ENCODE measurements at places on chromosomes 3 and 15.

- no peak for DNase-seq
These were observed 276.7 kb downstream of the SLC9A9 start for GRCh38 chr3:143571548-143571947.

- DNase-seq = no peak
These were observed 5.6 kb upstream of the PCOLCE2 start for GRCh38 chr3:142894493-142894892.

DNA sequence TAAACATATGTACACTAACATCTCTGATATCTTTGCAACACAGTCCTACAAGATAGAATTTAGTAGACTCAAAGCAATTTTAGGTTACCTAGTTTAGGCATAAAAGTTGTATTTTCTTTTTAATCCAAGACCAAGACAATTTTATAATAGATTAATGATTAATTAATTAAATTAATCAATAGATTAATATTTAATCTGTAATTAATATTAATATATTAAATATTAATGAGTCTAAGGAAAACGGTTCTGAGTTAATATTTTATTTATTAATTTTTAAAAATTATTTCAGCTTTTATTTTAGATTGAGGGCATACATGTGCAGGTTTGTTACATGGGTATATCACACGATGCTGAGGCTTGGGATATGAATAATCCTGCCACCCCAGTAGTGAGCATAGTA, 49.0 kb downstream of the EHHADH start:
- no peak for DNase-seq

DNA sequence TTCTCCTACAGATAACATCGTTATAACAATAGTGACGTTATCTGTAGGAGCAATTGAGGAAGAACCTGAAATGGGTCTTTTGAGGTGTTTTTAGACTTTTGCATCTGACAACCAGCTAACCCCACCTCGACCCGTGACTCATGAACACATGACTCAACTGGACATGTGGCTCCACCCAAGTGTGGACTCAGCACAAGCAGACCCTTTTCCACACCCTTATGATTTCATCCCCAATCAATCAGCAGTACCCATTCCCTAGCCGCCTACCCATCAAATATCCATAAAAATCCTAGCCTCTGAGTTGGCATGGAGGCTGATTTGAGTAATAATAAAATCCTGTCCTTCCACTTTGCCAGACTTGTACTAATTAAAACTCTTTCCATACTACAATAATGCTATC, 255.4 kb downstream of the ARPP21 start:
- no peak for DNase-seq

- DNase-seq = no peak
These were observed 40.3 kb downstream of the ABHD2 start for GRCh38 chr15:89128320-89129122.

- no peak for DNase-seq
These were observed 12.7 kb upstream of the OXSR1 start for GRCh38 chr3:38152609-38153008.

- no peak for DNase-seq
These were observed 37.4 kb downstream of the POLQ start for GRCh38 chr3:121508389-121508788.

- DNase-seq = no peak
These were observed 6.2 kb upstream of the CCNL1 start for GRCh38 chr3:157166115-157166514.

DNA sequence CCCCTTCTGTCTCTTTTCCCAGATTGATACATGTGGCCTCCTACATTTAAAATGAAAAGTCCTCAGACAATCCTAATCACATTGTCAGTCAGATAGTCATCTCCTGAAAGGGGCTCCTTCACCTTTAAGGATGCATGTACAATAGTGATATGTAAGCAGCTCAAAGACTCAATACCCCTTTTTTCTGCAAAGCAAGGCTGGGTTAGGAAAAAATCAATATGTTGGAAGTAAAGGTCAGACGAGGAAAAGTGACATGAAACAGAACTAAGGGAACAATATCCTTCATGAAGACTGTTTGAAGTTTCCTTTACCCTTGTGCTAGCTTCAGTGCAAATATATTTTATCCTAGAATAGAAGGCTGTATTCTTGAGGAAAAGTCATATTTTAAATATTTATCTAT, 539.3 kb downstream of the NR2F2 start:
- no peak for DNase-seq

- DNase-seq = no peak
These were observed 342.8 kb downstream of the ERC2 start for GRCh38 chr3:56125358-56126005.

GRCh38 chr15:50576166-50576565, 29.7 kb upstream of the USP50 start:
- no peak for DNase-seq

All from stimulated activated CD4-positive, alpha-beta T cell treated with anti-CD3 and anti-CD28 coated beads, Interleukin-2, amount 100 ng/mL, for 48 hours (primary cell).